CD4-positive, alpha-beta T cell (primary cell): ENCODE measurements at places on chromosomes 12 and 14.

- H3K36me3 ChIP-seq: peaks cover 4% of the 10 kb centered on the region
- H3K4me1 ChIP-seq: no peaks in the 10 kb centered on the region
- no peak overlapping the region for H3K27ac ChIP-seq
- no peak for DNase-seq
- no peak overlapping the region for H3K4me3 ChIP-seq
Measured at GRCh38 chr12:107515446-107515958, 170.1 kb upstream of the PWP1 start.

GRCh38 chr12:76909290-76909689 lies 30.5 kb upstream of the CSRP2 start:
- peaks cover 4% of the 10 kb centered on the region for H3K27me3 ChIP-seq
- no peaks in the 10 kb centered on the region for H3K36me3 ChIP-seq
- H3K4me3 ChIP-seq: no peak overlapping the region
- no peaks in the 10 kb centered on the region for H3K4me1 ChIP-seq
- no peak overlapping the region for H3K27ac ChIP-seq

DNA sequence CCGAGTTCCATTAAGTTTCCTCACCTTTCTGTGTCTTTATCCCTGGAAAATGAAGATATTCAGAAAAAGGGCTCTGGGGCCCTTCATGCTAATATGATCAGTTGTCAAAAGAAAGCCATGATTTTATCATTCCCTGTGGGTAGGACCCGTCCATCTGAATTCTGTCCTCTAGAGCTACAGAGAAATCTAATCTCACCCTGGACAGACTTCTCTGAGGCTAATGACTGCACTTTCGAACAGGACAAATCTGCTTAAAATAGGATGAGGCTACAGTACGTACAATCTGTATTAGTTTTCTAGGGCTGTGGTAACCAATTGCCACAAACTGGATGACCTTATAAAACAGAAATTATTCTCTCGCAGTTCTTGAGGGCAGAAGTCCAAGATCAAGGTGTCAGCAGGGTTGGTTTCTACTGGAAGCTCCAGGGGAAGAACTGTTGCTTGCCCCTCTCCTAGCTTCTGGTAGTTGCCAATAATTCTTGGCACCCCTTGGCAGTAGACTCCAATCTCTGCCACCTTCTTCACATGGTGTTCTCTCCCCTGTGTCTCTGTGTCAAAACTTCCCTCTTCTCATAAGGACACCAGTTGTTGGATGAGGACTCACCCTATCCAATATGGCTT lies 1.3 kb downstream of the AK7 start:
- DNase-seq: no peak
- H3K4me3 ChIP-seq: no peak overlapping the region
- no peak overlapping the region for H3K27ac ChIP-seq
- H3K36me3 ChIP-seq: no peaks in the 10 kb centered on the region
- H3K27me3 ChIP-seq: no peaks in the 10 kb centered on the region
- H3K4me1 ChIP-seq: peaks cover 17% of the 10 kb centered on the region

DNA sequence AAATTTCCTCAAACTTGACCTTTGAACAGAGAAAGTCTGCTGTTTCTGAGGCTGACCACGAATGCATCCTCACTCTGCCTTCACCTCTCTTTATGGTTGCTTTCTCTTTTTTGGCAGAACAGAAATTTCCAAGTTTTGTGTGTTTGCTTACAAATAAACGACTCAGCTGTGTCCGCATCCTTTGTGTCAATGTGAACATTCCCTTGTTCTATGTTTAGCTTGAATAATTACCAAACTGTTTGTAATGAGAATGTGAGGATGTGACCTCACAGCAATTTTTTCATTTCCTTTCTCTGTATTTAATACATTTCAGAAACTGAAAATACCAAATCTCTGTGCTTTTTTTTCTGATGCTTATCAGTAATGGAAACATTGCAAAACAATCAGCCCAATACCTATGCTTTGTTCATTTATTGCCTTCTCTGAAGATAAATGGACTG lies 410.9 kb downstream of the EGLN3 start:
- no peaks in the 10 kb centered on the region for H3K27me3 ChIP-seq
- H3K27ac ChIP-seq: no peak overlapping the region
- DNase-seq: no peak
- H3K36me3 ChIP-seq: no peaks in the 10 kb centered on the region

- no peak overlapping the region for H3K27ac ChIP-seq
- H3K36me3 ChIP-seq: peaks cover 13% of the 10 kb centered on the region
- H3K27me3 ChIP-seq: no peaks in the 10 kb centered on the region
Measured at GRCh38 chr12:51196547-51196946, 21.3 kb downstream of the POU6F1 start.

DNA sequence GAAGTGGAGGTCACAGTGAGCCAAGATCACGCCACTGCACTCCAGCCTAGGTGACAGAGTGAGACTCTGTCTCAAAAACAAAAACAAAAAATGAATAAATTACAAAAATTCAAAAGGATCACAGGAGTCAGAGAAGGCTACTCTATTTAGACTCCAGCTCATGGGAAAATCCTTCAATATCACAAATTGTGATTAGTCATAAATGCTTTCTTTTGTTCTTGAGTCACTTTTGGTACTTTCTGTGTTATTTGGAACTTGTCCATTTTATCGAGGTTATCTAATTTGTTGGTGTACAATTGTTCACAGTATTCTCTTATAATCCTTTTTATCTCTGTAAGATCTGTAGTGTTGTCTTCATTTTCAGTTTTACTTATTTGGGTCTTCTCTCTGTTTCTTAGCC lies 18.9 kb downstream of the ALDH2 start:
- H3K27ac ChIP-seq: no peak overlapping the region
- DNase-seq: no peak
- no peaks in the 10 kb centered on the region for H3K4me1 ChIP-seq
- no peaks in the 10 kb centered on the region for H3K27me3 ChIP-seq

DNA sequence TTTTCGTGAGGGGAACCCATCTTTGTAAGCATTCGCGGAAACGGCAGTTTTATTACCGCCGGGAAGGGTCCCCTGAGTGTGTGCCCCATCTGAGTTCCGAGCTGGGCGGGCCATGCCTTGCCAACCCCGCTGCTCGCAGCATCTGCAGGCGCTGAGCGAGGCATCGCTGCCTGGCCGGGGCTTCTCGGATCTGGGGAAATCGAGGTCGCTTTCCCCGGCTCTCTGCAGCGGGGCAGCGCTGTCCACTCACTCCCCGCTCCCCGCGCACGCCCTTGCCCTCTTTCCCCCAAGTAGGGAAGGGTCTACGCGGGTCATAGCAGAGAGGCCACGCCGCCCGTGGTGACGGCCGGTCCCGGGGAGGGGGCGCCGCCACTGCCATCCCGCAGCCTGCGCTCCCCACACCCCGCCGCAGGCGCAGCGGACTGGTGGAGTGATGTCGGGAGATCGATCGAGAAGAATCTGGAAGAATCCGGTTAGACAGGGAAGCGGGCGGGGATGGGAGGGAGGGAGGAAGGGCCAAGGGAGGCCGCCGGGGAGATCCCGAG lies 507 bp upstream of the FKBP4 start:
- H3K4me1 ChIP-seq: peaks cover 26% of the 10 kb centered on the region
- peaks cover 23% of the 10 kb centered on the region for H3K36me3 ChIP-seq
- no peak for DNase-seq
- H3K27ac ChIP-seq: peak overlapping the region; percentile 64
- no peaks in the 10 kb centered on the region for H3K27me3 ChIP-seq
- H3K4me3 ChIP-seq: peak overlapping the region; percentile 71

GRCh38 chr12:120223458-120224303 lies 22.8 kb upstream of the RPLP0 start:
- H3K36me3 ChIP-seq: peaks cover 85% of the 10 kb centered on the region
- no peak overlapping the region for H3K27ac ChIP-seq
- peaks cover 47% of the 10 kb centered on the region for H3K4me1 ChIP-seq
- H3K4me3 ChIP-seq: no peak overlapping the region
- DNase-seq: no peak

GRCh38 chr12:57765003-57765697 lies 1.7 kb downstream of the CYP27B1 start:
- H3K36me3 ChIP-seq: peaks cover 6% of the 10 kb centered on the region
- peaks cover 30% of the 10 kb centered on the region for H3K4me1 ChIP-seq
- H3K27ac ChIP-seq: no peak overlapping the region
- peak overlapping the region; percentile 60 for H3K4me3 ChIP-seq
- peaks cover 27% of the 10 kb centered on the region for H3K27me3 ChIP-seq

DNA sequence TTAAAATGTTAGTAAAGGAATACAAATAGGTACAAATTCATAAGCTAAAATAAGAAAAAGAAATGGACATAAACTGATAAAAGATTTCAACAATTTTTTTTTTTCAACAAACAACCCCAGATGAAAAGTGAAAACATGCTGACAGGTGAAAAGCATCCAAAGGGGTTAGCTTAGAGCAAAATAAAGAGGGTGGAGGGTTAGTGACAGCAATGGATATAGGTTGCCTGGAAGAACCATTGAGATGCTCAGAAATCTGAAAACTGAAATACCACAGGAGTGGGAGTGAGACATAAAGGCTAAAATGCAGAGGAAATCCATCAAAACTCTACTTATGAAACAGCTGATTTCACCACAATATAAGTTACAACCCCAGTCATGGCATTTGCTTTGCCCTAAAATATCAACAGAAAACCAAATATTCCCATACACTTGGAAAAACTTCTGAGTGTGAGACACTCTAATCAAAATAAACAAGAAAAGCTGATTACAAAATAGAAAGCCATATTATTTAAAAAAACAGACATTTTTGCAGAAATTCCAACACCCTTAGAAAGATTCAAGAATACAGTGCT lies 136.3 kb upstream of the PLEKHG7 start:
- DNase-seq: no peak
- H3K36me3 ChIP-seq: no peaks in the 10 kb centered on the region
- no peak overlapping the region for H3K27ac ChIP-seq
- no peaks in the 10 kb centered on the region for H3K4me1 ChIP-seq

DNA sequence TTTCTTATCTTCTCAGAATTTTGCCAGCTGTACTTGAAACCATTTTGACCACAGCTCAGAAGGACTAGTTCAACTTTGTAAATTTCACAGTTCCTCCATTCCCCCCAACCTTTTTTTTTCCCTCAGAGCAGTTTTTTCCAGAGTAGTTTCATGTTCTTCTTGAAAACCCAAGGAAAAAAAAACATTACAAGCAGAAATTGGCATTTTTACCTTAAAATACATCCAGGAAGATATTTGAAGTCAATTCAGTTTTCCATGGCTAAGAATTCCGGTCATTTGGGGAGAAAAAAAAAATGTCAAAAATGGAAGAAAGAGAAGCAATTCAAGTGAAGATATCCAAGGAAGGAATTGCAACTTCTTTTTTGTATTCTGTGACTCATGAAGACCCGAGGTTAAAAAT lies 39.5 kb downstream of the SYNE2 start:
- H3K4me3 ChIP-seq: no peak overlapping the region
- H3K36me3 ChIP-seq: no peaks in the 10 kb centered on the region
- H3K4me1 ChIP-seq: peaks cover 6% of the 10 kb centered on the region
- H3K27me3 ChIP-seq: no peaks in the 10 kb centered on the region
- no peak overlapping the region for H3K27ac ChIP-seq

- H3K4me1 ChIP-seq: peaks cover 15% of the 10 kb centered on the region
- H3K27me3 ChIP-seq: no peaks in the 10 kb centered on the region
- DNase-seq: no peak
- no peaks in the 10 kb centered on the region for H3K36me3 ChIP-seq
- no peak overlapping the region for H3K27ac ChIP-seq
- H3K4me3 ChIP-seq: no peak overlapping the region
Measured at GRCh38 chr14:50023671-50024490, 92.5 kb downstream of the VCPKMT start.

DNA sequence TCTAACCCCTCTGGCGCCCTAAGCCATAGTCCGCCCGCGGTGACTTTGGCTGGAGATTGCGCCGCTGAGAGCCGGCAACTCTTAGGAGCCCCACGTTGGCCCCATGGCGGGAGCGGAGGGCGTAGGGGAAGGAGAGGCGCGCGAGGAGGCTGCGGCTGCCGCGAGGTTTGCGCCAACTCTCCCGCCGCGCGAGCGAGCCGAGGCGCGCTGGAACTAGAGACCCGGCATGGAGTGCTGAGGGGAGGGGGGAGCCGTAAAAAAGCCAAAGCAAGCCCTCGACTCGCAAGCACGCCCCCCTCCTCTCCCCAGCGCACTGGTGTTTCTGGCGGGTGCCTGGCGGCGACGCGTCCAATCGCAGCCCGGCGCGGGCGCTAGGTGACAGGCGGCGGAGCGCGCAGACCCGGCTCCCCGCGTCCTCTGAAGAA lies at the start of gene SYT10:
SYT10 (minus strand) TSS at position 233 of the 425 bp plus-strand sequence. CDS start 297 bp downstream, outside the sequence.
- H3K36me3 ChIP-seq: no peaks in the 10 kb centered on the region
- peaks cover 25% of the 10 kb centered on the region for H3K27me3 ChIP-seq

- H3K27ac ChIP-seq: no peak overlapping the region
- peaks cover 7% of the 10 kb centered on the region for H3K4me1 ChIP-seq
- DNase-seq: no peak
- H3K36me3 ChIP-seq: no peaks in the 10 kb centered on the region
- H3K27me3 ChIP-seq: peaks cover 4% of the 10 kb centered on the region
Measured at GRCh38 chr14:54804538-54805041, 98.0 kb downstream of the GCH1 start.

- H3K36me3 ChIP-seq: peaks cover 51% of the 10 kb centered on the region
- H3K27ac ChIP-seq: no peak overlapping the region
- DNase-seq: no peak
- no peaks in the 10 kb centered on the region for H3K27me3 ChIP-seq
- H3K4me3 ChIP-seq: no peak overlapping the region
- H3K4me1 ChIP-seq: no peaks in the 10 kb centered on the region
Measured at GRCh38 chr12:22518060-22518719, 26.2 kb downstream of the C2CD5 start.

- H3K36me3 ChIP-seq: no peaks in the 10 kb centered on the region
- no peak overlapping the region for H3K27ac ChIP-seq
- no peaks in the 10 kb centered on the region for H3K27me3 ChIP-seq
- no peak overlapping the region for H3K4me3 ChIP-seq
- DNase-seq: no peak
Measured at GRCh38 chr12:123900871-123901376, 71.7 kb downstream of the CCDC92 start.

DNA sequence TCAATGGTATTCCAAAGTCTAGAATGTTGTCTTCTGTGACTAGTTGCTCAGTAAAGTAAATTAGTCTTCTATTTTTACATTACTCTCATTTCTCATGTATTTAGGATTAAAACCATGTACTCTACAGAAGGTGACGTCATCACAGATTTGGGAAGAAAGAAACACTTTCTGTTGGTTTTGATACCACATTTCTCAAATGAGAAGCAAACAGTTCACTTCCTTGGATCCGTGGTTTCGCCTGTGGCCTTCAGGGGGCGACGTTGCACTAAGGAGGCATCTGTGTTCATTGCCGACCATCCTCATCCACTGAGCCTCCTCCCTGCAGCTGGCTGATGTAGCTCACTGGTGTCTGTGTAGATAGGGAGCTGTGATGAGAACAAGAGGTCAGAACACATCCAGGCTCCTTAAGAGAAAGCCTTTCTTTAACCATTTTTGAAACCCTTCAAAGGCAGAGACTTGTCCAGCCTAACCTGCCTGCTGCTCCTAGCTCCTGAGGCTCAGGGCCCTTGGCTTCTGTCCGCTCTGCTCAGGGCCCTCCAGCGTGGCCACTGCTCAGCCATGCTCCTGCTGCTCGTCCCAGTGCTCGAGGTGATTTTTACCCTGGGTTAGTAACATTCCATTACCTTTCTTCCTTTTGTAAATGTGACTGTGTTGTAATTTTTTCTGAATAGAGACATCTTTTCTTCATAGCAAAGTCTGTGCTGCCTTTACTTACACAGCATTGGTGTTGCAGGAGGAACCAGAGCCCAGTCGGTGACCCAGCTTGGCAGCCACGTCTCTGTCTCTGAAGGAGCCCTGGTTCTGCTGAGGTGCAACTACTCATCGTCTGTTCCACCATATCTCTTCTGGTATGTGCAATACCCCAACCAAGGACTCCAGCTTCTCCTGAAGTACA lies 220.6 kb upstream of the OR4E1 start:
- no peak overlapping the region for H3K27ac ChIP-seq
- H3K4me3 ChIP-seq: peak overlapping the region; percentile 35
- DNase-seq: peak; percentile 61

- no peaks in the 10 kb centered on the region for H3K27me3 ChIP-seq
- H3K27ac ChIP-seq: no peak overlapping the region
- H3K4me3 ChIP-seq: no peak overlapping the region
- no peaks in the 10 kb centered on the region for H3K36me3 ChIP-seq
- H3K4me1 ChIP-seq: no peaks in the 10 kb centered on the region
- no peak for DNase-seq
Measured at GRCh38 chr12:58773986-58774385, 146.3 kb downstream of the LRIG3 start.
